Fibroblast of skin of right biceps (primary cell): ENCODE measurements at places on chromosomes 6 and 20.

GRCh38 chr20:63633732-63634131 lies 6.8 kb upstream of the GMEB2 start:
- no peak for DNase-seq

DNA sequence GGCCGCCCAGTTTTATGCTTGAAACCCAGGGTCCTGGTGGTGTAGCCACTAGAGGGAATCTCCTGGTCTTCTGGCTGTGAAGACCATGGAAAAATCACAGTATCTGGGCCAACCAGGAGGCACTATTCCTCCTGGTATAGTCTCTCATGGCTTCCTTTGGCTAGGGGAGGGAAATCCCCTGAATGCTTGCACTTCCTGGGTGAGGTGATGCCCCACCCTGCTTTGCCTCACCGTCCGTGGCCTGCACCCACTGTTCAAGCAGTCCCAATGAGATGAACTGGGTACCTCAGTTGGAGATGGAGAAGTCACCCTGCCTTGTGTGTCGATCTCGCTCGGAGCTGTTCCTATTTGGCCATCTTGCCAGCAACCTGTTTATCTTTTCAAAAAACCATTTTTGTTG lies 10.1 kb upstream of the ZNF337 start:
- DNase-seq = no peak

GRCh38 chr6:116945809-116946208 lies 68.8 kb downstream of the RFX6 start:
- DNase-seq = peak; percentile 16

GRCh38 chr20:49505518-49505917 lies 23.1 kb upstream of the KCNB1 start:
- DNase-seq = peak; percentile 28

DNA sequence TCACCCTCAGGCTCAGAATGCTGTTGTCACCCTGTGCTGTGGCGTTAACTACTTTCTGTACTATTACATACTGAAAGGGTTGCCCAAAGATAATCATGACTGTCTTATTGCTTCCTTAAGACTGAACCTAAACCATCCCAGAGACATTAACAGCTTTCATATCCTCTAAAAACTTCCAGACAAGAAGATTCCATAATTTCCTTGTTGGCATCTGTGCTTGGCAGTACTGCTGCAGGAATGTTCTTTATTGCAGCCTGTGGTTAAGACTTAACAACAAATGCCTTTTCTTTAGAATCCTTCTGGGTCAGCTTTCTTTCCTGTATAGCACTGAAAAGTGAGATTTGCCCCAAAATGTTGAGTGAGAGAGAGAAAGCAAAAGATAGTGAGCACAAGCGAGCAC lies 109.7 kb downstream of the GJA10 start:
- peak; percentile 65 for DNase-seq

DNA sequence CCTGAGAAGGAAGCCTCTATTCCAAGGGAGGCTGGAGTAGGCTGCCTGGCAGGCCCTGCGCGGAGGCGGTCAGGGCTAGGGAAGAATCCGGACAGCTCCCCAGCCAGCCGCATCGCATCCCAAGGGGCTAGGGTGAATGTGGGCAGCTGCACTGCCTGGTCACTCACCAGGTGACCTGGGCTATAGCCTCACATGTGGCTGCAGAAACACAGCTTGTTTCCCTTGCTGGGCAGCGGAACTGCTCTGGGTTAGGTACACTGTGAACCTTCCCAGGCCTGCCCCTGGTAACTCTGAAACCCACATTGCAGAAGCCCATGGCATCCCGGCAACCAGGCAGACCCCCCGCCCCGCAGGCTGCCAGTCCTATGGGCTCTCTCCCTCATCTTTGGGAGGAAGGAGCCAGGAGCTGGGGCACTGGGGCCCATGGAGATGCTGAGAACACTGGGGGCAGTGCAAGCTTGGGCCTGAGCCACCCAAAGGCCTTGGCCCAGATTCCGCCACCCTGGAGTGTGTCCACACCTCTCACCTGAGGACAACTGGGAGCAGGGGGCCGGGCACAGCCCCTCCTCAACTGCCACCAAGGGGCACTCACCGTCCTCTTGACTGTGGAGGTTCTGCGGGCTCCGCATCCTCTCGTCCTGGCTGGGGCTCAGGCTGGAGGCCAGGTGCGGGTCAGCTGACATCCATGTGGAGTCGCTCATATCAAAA lies 111.0 kb downstream of the NOL4L start:
- DNase-seq = no peak

GRCh38 chr6:11556309-11556708 lies 18.8 kb downstream of the TMEM170B start:
- no peak for DNase-seq

DNA sequence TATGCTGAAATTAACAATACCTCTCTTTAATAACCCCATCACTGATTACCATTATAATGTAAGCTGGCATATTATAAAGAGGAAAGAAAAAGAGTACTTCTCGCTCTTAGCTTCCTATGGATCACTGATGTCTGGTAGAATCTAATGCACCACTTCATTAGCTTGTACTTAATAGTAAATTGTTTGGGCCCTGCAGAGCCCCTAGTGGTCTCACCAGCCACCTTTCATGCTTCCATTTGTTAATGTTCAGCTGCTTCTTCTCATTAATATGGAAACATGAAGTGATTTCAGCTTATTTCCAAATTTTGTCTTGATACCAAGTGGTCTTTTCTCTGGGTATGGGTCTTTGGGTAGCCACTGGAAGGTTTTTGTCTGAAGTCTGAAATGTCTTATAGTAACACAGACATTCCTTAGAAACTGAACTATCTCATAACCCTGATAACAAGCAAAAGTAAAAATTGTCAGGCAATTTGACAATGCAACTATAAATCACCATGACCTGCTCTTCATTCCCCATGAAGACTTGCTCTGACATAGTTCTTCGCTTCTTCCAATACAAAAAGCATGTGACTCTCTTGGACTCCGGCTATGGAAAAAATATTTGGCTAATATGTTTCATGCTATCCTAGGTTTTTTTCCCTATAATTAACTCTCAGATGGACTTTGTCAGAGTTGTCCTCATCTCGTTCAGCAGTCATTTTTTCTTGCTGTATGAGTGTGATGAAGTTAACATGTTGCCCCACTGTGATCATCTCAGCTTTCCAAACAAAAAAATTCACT lies 395.8 kb upstream of the MARCKS start:
- DNase-seq = no peak

DNA sequence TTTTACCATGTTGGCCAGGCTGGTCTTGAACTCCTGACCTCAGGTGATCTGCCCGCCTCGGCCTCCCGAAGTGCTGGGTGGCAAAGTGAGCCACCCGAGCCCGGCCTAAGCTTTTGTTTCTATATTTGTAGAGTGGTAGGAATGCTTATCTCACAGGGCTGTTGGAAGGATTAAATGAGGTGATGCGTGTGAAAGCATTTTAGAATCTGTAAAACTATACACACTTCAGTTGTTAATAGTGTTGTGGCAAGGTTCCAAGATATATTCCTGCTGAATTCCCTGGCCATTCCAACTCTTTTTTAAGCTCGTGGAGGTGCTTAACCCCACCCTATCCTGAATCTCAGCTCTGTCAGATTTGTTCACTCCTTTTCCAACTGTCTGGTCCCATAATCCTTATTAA lies 89.9 kb upstream of the AKIRIN2 start:
- DNase-seq = no peak

- DNase-seq = peak; percentile 77
These were observed 402.6 kb upstream of the SULF2 start for GRCh38 chr20:48187851-48188250.

GRCh38 chr6:25547797-25548196 lies 104.2 kb upstream of the SCGN start:
- DNase-seq = no peak

GRCh38 chr20:62056975-62057374 lies 8.7 kb downstream of the TAF4 start:
- no peak for DNase-seq

DNA sequence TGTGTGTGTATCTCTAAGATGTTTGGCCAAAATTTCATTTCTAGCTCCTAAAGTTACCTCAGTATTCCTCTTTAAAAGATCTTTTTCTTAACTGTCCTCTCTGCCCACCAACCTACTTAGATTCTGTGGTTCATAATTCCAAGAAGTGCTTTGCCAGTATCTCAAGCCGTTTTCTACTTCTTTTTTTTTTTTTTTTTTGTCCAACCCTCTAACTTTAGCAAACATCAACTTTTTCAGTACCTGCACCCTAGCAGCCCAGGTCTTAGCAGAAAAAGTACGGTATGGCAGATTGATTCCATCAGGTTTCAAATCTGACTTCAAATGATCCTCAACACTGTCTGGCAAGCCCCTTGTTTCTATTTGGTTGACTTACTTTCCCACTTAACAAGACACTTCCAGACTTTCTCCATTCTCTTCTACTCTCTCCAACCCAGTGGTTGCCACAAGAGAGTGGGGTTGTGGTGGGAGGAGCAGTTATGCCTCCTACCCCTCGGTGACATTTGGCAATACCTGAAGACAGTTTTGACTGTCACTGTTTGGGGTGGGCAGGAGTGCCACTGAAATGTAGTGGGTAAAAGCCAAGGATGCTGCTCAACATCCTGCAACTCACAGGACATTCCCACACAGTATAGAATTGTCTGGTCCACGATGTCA lies 10.8 kb upstream of the MAN1A1 start:
- no peak for DNase-seq

- DNase-seq = no peak
These were observed 5.8 kb upstream of the FAM217A start for GRCh38 chr6:4084444-4085331.

- no peak for DNase-seq
These were observed 407.1 kb downstream of the GRIK2 start for GRCh38 chr6:101800598-101800997.

- no peak for DNase-seq
These were observed 23.0 kb downstream of the GMDS start for GRCh38 chr6:2222275-2222842.

DNA sequence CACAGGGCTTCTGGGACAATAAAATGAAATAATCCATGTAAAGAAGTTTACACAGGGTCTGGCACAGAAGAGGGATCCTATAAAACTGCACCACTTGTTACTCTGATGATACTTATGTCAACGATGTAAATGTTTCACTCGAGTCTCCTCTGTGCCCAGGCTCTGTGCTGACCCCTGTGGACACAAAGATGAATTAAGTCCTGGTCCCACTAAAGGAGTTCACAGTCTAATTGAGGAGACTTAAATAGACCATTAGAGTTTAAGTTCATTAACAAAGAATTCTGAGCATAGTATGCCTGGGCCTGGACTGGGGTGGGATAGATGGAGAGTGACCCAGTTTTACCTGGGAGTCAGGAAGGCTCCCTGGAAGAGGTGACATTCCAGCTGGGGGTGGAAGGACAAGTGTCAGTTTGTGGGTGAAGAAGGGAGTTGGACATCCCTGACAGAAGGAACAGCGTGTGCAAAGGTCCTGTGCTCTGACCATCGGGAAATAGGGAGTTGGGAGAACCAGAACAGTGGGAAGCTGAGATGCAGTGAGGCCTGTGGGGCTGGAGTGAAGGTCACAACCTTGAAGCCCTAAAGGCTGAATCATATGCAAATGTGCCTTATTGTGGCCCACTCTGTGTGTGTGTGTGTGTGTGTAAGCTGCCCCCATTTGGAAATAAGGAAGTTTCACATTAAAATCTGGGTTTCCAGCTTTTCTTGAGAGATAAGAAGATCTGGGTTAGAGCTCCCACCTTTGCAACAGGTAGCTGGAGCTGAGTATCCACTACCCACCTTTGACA lies 1.1 kb downstream of the OCSTAMP start:
- no peak for DNase-seq

DNA sequence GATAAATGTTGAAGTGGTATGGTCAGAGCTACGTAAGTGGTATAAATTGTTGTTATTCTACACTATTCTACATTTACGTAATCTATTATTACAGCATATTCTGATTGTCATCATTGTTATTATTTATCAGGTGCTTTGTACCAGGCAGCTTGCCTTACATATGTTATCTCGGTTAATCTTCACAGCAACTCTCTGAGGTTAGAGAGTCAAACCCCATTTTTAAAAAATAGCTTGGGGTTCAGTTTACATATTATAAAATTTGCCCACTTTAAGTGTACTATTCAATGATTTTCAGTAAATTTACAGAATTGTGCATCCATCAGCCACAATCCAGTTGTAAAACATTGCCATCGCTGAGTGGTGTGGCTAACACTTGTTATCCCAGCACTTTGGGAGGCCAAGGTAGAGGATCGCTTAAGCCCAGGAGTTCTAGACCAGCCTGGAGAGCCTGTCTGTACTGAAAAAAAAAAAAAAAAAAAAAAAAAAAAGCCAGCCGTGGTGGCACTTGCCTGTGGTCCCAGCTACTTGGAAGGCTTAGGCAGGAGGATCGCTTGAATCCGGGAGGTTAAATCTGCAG lies 35.5 kb downstream of the PPP1R16B start:
- DNase-seq = no peak

DNA sequence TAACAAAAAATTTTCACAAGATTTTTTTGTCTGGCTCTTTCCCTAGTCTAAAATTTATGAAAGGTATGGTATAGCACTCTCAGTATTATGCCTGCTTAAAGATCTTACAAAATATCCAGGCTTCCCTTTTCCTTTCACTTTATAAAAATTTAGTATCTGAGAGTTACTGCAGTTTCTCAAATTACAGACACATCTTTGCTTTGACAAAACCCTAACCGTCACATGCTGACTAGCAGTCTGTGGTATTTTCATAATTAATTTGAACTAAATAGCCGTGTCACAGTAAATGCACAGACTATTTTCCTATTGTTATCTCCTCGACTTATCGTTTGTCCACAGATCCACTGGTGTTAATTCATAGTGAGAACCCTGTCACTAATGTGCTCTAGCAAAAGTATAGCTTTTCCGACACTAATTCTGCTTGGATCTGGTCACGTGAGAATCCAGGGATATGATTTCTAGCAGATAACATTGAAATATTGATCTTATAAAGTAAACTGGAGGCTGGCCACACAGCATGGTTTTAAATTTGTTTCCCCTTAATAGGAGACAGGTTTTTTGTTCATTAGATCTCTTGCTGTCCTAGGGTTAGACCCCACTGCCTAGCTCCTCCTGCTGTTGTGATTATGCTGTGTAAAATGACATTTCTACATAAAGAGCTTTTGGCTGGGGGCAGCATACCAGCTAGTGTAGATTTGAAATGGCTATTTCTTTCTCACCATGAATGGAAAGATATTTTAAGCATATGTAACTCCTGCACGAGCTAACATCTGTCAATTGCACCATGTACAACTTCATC lies 340.6 kb upstream of the SASH1 start:
- DNase-seq = no peak

- no peak for DNase-seq
These were observed 498.2 kb upstream of the CITED2 start for GRCh38 chr6:139872665-139873064.

GRCh38 chr6:115575285-115575684 lies 485.4 kb downstream of the FRK start:
- DNase-seq = no peak

- DNase-seq = no peak
These were observed 48.9 kb upstream of the UST start for GRCh38 chr6:148697895-148698440.

- no peak for DNase-seq
These were observed 24.1 kb upstream of the SH3BGRL2 start for GRCh38 chr6:79607000-79607399.

- no peak for DNase-seq
These were observed 93.2 kb downstream of the PRSS35 start for GRCh38 chr6:83605517-83605916.

- peak; percentile 6 for DNase-seq
These were observed 141.9 kb downstream of the GMPR start for GRCh38 chr6:16380220-16380809.

GRCh38 chr20:19915111-19915798 lies 101.9 kb upstream of the NAA20 start:
- no peak for DNase-seq
